ENCODE measurements at places on chromosomes 5 and 9.

DNA sequence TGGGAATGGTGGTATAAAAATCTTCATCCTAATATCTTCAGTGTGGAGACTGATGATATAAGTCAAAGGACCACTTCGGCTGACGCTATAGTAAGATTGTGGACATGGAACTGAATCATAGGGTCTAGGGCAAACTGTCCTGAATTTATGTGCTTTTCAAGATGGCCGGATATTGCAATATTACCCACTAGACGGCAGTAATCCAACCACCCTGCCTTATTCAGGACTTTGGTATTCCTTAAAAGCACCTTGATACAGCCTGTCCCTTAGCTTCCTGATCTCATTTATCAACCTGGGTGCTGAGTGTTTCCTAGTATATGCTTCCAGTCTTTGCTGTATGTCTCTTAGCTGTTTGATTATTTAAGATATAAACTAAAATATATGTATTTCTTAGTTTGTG is 71.2 kb upstream of the COX7C start:
- no peak for DNase-seq

GRCh38 chr5:92998456-92998855 is 582.6 kb downstream of the NR2F1-AS1 start:
- no peak for DNase-seq

- no peak for DNase-seq
Observed at GRCh38 chr5:149150457-149150856, 9.2 kb downstream of the ABLIM3 start.

GRCh38 chr5:100690036-100690560 is 154.9 kb downstream of the FAM174A start:
- no peak for DNase-seq

- DNase-seq, result no peak
Observed at GRCh38 chr9:127734247-127734746, 797 bp downstream of the TOR2A start.

GRCh38 chr9:73597771-73598170 is 446.1 kb downstream of the ANXA1 start:
- no peak for DNase-seq

GRCh38 chr5:5350101-5350500 is 72.4 kb upstream of the ICE1 start:
- DNase-seq, result no peak

DNA sequence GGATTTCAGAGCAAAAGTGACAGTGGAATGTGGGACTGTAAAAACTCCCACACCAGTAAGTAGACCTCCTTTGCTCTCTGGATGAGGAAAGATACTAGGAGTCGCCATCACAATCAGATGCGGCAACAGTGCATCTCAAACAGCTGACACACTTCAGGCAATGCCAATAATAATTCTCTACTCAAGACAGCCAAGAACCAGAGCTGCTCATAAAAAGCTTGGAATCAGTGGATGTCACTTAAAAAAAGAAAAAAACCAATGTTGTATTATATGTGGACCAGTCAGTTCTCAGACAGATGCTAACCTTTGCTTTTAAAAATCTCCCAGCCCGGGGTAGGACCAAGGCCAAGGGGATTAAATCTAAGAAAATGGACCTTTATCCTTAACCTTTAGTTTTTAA is 185.0 kb downstream of the GNA14 start:
- no peak for DNase-seq

- no peak for DNase-seq
Observed at GRCh38 chr9:136013524-136014034, 52.4 kb upstream of the UBAC1 start.

DNA sequence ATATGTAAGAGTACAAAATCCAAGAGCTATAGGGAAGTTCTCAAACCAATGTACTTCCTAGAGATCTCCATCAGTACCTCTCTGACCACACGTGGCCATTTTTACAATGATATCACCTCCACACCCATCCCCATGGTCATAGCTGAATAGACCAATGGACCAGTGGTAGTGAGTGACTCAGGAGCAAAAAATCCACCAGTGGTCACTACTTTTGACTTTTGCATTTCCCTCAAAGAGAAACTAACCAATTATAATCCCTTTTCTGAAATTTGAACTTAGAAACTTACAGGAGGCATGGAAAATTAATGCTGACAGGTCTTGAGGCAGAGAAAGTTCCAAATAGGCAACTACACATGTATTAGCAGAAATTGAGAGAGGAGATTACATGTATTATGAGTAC is 238.4 kb downstream of the TRPM3 start:
- DNase-seq, result no peak

- DNase-seq, result no peak
Observed at GRCh38 chr9:97491216-97491999, 10.1 kb upstream of the TMOD1 start.

DNA sequence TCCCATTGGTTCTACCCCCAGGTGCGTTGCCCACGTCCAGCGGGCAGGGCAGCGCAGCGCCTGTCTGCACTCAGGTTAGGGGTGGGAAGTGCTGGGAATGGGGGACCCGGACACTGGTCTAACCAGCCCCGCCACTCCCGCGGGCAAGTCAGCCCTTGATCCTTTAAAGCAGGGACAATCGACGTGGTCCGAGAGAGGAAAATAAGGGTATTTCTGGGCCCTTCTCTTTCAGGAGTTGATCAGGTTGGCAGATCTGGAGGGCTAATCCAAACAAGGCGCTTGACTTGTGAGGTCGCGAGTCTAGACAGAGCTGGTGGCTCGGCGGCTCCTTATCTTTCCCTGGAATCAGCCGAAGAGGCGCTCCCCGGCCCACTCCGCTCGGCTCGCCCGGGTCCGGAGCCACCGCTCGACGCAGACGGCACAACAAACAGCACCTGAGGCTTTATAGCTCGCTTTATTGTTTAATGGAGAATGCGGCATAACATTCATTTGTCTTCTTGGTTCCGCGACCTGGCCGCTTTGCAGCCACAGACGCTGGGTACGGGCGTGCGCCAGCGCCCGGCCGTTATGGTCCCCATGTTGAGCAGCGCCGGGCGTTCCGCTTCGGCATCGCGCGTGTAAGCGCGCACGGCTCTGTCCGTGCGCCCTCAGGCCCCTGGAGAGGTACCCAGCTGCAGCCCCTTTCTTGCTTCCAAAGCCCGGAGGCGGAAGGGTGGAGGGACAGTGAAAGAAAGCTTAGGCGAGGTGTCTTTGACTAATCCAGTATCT is 15.8 kb downstream of the ISL1 start:
- DNase-seq, result no peak

DNA sequence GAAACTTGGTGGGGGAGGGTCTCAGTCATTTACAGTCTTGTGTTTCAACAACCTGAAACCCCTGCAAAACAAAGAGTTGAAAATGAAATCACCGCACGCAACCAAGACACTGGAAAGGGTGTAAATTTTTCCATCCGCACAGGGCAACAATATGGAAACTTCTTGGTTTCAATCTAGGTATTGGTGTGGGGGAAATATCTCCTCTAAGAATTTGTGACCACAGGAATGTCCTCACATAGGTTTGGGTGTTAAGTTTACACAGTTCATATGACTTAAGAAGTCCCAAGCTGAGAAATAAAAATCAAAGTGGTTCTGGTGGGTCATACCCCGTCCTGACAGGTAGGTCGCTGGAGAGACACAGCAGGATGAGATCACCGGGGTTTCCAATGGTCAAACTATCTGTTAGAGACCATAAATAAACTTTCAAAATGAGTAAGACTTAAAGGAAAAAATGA is 51.9 kb upstream of the PIP5K1B start:
- no peak for DNase-seq

Measured in AG09319 (cell line).